Naive thymus-derived CD8-positive, alpha-beta T cell (primary cell): ENCODE measurements at places on chromosomes 12 and 14.
A peak's percentile ranks its signal among the peaks of the same experiment; 100 is the strongest.

GRCh38 chr12:2068653-2069052, 15.9 kb downstream of the CACNA1C start:
- DNase-seq = no peak

- no peak for DNase-seq
Measured at GRCh38 chr12:124709722-124710687, 142.6 kb upstream of the NCOR2 start.

DNA sequence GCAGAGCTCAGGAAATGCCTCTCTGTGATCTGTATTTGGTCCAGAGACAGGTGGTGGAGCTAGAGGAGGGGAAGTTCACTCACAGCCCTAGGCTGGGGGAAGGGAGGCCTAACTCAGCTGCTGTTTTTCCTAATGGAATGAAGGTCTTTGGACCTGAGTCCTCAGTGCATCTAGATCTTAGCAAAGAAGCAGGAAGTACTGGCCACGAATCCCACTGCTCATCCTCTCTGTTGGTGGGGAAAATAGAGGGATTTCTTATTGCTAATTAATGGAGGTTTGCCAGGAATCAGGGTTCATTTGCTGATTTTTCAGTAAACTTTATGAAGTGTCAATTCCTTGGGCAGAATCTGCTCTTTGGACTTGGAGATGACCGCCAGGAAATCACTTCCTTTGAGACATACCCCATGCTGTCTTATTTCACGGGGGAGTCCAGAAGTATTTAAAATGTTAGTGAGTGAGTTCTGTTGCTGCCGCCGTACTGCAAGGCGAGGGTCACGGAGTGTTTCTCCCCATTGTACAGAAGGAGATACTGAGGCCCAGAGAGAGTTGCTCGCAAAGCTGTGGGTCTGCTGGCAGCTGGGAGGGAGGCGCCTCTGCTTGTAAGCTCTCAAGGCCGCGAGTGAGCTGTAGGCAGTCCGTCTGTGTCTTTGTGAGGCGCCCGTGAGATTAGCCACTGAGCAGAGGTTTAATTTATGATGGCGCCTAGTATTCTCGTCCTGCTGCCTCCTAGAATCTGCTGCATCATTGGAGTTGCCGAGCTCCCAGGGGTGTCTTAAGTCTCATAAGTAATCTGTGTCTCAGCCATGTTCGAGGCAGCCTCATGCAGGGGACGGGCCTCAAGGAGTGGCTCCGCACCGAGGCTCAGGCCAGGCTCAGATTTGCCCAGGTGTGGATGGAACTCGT, 88.2 kb downstream of the TSPAN9 start:
- no peak for DNase-seq

DNA sequence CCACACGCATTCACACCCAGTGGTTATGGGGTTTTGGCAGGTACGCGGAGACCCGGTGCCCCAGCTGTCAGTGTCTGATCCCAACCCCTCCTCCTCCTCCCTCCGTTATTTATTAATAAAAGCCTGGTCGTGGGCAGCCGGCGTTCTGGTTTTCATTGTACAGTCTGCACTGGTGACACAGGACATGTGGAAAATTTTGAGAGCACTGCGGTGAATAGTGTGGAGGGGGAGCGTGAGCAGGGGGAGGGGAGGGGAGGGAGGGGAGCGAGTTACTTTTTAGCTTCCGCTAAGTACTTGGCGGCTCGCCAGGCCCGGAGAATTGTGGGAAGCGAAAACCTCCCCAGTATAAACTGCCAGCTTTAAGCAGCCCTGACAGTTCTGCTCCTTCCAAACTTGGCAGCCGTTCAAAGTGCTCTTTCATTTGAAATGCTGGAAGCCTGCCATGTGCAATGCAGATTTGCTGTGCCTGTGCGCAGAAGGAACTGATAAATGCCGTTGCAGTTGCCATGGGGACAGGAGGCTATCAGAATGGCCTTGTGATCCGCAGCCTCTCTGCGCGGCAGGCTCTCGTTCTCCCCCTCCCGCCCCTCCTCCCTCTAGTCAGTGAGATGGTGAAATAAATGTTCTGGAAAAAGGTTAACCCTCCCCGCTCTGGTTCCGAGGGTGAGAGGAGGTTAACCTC, 11.7 kb upstream of the IRF2BPL start:
- peak; percentile 96 for DNase-seq

- no peak for DNase-seq
Measured at GRCh38 chr12:102848832-102849231, 68.2 kb downstream of the PAH start.

DNA sequence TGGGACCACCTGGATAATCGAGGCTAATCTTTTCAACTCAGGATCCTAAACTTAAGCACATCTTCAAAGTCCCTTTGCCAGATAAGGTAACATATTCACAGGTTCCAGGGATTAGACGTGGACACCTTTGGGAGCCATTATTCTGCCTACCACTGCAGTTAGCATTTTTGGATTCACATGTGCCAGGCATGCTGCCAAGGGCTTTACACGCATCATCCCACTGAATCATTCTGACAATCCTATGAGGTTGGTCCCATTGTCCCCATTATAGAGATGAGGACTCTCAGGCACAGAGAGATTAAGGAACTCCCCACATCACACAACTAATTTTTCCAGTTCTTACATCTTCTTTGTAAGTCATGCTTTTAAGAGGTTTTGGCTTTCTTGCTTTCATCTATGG, 34.5 kb downstream of the RTN1 start:
- no peak for DNase-seq

- no peak for DNase-seq
Measured at GRCh38 chr14:65502676-65503124, 90.2 kb downstream of the FUT8 start.

- DNase-seq = peak; percentile 82
Measured at GRCh38 chr12:46383654-46384450, 11.3 kb upstream of the SLC38A2 start.

DNA sequence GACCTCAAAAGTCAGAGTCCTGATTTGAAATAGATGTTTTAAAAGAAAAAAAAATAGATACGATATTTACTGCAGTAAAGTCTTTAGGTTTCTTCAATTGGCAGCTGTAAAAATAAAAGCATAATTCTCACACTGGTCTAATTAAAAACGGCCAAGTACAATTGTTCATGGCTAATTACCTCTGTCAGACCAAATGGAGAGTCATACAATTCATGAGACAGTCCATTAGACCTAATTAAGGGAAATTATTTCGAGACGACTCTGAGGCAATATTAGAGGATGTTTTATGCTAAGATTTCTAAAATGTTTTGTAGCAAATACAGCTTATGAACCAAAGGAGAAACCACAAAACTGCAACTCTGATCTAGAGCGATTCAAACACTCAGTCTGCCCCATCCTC, 131.3 kb downstream of the PHLDA1 start:
- DNase-seq = no peak

GRCh38 chr12:18171571-18171970, 81.6 kb upstream of the RERGL start:
- DNase-seq = no peak
